ENCODE measurements at places on chromosomes 3 and 15. TPM values are rescaled to one million over a fixed set of nuclear protein-coding genes. Genes with fewer than 3 reads are reported as not detected.

COL6A5 gene
- total RNA-seq = 0.05 TPM

ITIH1 gene
- not detected for total RNA-seq

GREM1 gene
- total RNA-seq = 58.2 TPM

ATP13A5 gene
- total RNA-seq = not detected

PYGO1 gene
- 4.7 TPM for total RNA-seq

TMEM40 gene
- not detected for total RNA-seq

SCAANT1 gene
- not detected for total RNA-seq

CACNA1D gene
- not detected for total RNA-seq

CCR3 gene
- not detected for total RNA-seq

RASL12 gene
- not detected for total RNA-seq

ARPP21 gene
- total RNA-seq = not detected

NRG4 gene
- total RNA-seq = not detected

GABRA5 gene
- not detected for total RNA-seq

MASP1 gene
- 4.6 TPM for total RNA-seq

FGD5 gene
- 72.1 TPM for total RNA-seq

ADIPOQ gene
- not detected for total RNA-seq

SAMMSON gene
- not detected for total RNA-seq

GRAMD1C gene
- total RNA-seq = 14.4 TPM

WWTR1 gene
- total RNA-seq = 183 TPM

Data from glomerular endothelial cell (primary cell).